ENCODE measurements at places on chromosomes 2 and 18. TPM values are rescaled to one million over a fixed set of nuclear protein-coding genes. Genes with fewer than 3 reads are reported as not detected.

Gene NGEF
- total RNA-seq: 3.9 TPM

Gene SERPINB5
- total RNA-seq: 130 TPM

Gene PXDN
- total RNA-seq: 109 TPM

Gene SCN2A
- 0.20 TPM for total RNA-seq

Gene CAPN14
- total RNA-seq: 0.49 TPM

Gene AKAIN1
- total RNA-seq: not detected

Gene AGXT
- 0.10 TPM for total RNA-seq

Gene GDF7
- total RNA-seq: 0.89 TPM

Gene LDLRAD4
- total RNA-seq: 28.2 TPM

Gene EGR4
- 0.10 TPM for total RNA-seq

Gene LGALSL
- 46.4 TPM for total RNA-seq

Gene BZW1
- total RNA-seq: 225 TPM

Gene HOXD12
- total RNA-seq: not detected

Gene POTEE
- total RNA-seq: not detected

Gene SIX3
- not detected for total RNA-seq

Gene KLHL29
- total RNA-seq: 6.9 TPM

Gene MALL
- total RNA-seq: 7.1 TPM

Gene NOSTRIN
- total RNA-seq: 9.4 TPM

Gene PIEZO2
- total RNA-seq: 51.0 TPM

Gene GCG
- total RNA-seq: not detected

Measured in skin of body (tissue), 3 donors.